ENCODE measurements at places on chromosomes 13 and 19.
A peak's percentile ranks its signal among the peaks of the same experiment; 100 is the strongest.

DNA sequence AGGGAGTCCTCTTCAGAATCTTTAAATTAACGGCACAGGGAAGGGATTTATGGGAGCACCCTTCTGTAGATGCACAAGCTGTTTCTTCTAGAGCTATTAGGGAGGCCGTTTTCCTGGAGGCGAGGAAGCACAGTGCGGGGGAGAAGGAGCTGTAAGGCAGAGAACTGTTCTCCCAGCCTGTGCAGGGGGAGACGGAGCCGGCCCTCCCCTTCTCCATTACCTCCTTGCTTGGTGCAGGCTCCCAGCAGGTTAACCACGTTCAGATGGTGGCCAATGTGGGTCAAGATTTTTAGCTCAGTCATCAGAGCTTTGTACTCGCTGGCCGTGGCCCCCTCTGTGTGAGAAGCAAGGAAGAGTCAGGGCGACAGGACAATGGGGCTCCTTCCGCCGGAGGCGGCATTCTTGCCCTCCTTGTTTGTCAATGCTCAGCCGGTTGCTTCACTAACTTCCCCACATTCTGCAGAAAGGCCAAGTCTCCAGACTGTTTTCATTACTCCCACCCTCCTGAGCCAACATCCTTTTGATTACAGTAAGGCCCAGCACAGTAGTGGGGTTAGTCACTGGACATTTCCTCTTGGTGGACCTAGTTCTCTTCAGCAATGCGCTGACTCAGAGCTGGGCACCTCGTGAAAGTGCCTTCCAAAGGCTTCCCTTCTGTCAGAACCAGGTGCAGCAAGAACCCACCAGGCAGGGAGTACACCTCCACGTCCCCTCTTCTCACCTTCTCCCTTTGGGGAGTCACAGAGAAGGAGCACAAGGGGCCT is 165.4 kb downstream of the FLT1 start:
- DNase-seq = peak; percentile 78

DNA sequence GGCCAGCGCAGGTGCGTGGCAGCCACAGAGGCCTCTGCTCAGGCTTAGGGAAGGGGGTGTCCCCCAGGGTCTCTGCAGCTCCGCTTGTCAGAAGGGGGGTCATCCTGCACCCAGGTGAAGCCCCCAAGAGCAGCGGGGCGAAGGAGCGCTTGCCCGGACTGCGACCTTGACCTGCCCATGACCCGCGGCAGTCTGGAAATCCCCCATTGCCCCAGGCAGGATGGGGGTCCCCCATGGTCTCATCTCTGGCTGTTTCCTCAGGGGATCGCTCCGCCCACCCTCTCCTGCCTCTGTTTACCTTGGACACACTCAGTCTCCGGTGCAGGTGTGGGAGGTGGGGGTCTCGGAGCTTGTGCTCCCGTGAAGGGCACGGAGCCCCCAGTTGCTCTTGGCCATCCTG is 82.7 kb downstream of the KDM4B start:
- no peak for DNase-seq

DNA sequence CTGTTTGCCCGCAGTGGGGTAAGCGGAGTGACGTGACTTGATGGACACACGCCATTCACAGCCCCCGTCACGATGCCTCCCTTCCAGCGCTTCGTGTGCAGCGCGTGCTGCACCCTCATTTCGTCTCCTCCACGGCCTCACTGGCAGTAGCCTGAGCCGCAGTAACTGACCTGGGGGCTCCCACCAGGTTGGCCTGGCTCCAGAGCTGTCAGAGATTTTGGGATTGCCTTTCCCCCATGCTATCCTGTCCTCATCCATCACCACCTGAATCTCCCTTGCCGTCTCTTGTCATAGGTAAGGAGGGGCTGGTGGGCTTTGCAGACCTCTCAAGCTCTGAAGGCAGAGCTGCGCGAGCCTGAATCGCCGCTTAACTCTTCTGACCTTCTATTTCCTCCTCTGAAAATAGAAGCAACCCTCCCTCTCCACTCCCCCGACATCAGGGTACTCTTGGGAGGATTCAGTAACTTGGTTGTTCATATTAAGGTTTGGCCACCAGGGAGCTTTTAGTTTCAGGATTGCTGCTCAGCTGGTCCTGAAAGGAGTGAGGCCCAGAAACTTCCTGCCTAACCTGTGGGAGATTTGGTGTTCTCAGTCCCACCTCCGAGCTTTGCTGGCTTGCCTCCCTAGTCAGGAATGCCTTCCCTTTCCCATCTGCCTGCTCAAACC is 27.9 kb downstream of the SIGLEC5 start:
- no peak for DNase-seq

- DNase-seq = no peak
Measured at GRCh38 chr13:44352671-44353070, 21.0 kb upstream of the SERP2 start.

Data from NCI-H226 (cell line).